ENCODE measurements at places on chromosomes 11 and 22.

- DNase-seq = no peak
Measured at GRCh38 chr11:6850526-6850925, 5.0 kb downstream of the OR10A5 start.

DNA sequence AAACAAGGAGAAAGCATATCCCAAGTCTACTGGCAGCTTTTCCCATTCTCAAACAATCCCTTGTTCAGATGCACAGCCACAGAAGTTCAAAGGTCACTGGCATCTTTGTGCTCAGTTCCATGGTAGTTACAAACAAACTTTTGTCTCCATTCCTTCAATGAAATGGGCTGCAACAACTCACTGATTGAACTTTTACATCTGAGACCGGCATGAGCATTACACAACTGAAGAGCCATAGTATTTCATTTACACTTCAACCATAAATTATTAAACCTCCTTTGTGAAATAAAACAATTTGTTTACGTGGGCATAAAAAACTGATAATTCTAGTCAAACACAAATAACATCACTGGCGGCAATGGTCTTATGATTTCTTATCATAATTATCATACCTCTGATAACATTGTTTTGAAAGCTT is 67.8 kb upstream of the ARHGAP32 start:
- DNase-seq = no peak

DNA sequence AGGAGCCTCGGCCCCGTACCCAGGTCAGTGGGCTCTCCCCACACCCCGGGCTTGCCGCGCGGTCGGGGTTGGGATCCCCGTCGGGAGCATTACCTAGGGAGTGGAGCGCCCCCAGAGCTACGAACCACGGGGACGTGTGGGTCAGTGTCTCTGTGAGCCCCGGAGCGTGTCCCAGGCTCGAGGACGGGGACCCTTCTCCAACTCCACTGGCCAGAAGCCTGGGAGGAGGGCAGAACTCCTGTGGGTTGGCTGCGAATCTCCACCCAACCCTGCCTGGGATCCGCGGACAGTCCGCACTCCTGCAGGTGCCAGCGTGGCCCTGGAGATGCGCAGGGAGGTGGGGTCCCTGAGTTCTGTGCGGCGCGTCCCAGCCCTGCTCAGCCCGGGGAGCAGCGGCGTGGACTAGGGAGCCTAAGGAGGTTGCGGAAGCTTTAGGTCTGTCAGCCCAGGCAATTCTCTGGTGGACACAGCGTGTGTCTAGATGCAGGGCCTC is 346 bp downstream of the PPFIBP2 start:
- no peak for DNase-seq

- DNase-seq = no peak
Measured at GRCh38 chr22:47051441-47052071, 289.1 kb downstream of the TBC1D22A start.

DNA sequence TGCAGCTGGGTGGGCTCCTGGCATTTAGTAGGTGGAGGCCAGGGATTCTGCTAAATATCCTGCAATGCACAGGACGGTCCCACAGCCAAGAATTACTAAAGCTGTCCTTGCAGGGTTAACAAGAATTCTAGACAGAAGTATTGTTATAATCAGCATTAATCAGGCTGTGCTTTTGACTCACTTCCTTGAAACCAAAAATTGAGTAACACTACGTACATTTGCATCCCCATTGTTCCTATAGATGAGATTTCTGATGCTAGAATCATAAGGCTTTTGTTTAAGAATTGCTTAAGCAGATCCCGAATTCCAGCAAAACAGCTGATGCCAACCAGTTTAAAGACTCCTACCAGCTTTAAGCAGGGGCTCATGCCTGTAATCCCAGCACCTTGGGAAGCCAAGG is 11.4 kb downstream of the SLC6A5 start:
- DNase-seq = no peak

GRCh38 chr11:88183233-88183632 is 8.0 kb upstream of the RAB38 start:
- DNase-seq = no peak

DNA sequence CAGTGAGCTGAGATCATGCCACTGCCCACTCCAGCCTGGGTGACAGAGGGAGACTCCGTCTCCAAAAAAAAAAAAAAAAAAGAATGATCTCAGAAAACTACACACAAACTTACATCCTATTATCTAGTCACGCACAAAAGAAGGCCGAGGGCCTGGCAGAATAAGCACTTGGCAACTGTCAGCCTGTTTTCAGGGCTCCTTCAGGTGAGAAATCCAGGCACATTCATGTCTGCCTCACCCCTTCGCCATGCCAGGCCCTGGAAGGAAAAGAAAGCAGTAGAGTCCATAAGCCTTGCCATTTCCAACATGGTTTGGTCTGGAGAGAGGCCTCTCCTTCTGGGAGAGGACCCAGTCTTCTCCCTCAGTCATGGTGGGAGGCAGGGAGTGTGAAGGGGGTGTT is 30.9 kb downstream of the C11orf58 start:
- no peak for DNase-seq

- no peak for DNase-seq
Measured at GRCh38 chr22:44591146-44591790, 93.2 kb upstream of the RTL6 start.

GRCh38 chr11:16049611-16050010 is 306.7 kb downstream of the SOX6 start:
- no peak for DNase-seq

DNA sequence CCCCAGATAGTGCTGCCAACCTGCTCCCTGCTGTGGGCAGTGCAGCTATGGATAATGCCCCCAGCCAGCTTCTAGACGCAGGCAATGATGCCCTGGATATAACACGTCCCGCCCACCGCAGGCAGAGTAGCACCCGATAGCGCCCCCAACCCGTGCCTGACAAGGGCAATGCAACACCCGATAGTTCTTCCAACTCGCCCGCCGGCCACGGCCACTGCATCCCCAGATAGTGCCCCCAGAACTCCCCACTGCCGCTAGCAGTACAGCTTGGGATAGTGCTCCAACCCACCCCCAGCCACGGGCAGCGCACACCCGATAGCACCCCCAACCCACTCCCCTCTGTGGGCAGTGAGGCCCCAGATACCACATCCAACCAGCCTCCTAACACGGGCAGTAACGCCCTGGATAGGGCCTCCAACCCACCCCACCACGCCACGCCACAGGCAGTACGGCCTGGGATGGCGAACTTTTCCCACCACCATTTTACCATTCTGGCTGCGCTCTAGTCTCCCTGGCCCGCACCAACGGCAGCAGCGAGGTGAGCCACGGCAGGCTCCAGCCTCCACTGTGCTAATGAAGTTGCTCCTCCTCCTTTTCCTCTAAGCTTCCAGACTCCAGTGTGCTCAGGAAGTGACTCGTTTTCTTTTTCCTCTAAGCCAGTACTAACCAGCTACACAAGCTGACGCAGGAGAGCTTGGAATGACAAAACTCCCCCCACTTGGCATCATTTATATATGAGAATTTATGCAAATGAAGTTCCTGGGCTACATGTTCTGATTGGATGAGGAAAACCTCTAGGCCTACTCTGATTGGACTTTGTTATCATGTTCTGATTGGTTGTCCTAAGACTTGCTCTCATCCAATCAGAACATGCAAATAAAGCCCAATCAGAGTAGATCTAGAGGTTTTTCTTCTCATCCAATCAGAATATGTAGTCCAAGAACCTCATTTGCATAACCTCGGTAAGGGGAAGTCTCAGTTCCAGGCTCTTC is 3.0 kb upstream of the RFPL3 start:
- DNase-seq = no peak

DNA sequence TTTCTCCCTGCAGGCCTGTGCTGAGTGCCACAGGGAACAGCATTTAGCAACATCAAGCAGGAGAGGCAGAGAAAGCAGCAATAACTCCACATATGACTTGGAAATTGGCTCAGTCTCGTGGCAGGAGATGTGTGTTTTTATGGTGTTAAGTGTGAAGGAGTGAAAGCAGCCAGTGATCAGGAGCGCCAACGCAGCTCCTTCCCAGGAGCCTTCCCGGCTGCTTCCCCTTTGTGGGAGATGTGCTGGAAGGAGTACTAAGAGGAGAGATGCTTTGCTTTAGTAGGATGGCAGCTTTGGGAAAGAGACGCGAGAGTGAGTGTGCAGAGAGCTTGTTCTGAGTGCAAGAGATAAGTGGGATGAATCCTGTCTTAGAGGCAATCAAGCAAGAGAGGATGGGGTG is 54.7 kb upstream of the KIRREL3 start:
- no peak for DNase-seq

DNA sequence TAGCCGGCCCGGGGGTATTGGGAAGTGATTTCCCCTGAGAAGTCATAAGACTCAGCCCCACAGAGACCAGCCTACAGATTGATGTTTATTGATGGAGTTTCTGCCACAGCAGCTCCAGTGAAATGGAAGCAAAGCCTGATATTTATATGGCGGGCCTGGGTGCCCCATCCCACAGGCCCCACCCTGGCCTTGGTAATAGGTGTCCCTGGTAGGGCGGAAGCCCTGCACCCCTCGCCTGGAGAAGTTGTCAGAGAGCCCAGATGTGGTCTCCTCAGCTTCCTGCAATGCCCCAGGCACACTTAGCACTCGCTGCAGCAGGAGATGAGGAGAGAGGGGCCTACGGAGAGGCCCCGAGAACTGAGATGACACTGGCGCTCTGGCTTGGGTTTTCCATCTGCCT is 107.4 kb downstream of the MORC2 start:
- DNase-seq = no peak

- DNase-seq = no peak
Measured at GRCh38 chr11:24356501-24356900, 140.4 kb upstream of the LUZP2 start.

GRCh38 chr11:116179401-116179800 is 593.4 kb downstream of the BUD13 start:
- no peak for DNase-seq

DNA sequence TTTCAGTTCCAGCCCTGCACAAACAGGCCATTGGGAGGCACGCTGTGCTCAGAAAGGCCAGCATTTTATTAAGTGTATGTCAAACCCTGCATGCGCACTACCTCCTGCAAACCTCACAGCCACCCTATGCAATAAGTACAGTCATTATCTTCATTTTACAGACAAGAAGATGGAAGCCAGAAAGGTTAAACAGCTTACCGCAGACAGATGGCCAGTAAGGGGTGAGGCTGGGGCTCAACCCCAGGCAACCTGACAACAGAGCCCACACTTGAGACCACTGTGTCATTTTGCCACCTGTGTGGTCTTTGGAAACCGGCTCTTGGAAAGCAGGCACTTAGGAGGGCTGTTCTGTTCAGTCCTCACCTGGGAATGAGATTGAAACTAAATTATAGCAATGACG is 142.3 kb downstream of the NXPE2 start:
- no peak for DNase-seq

GRCh38 chr22:16783930-16784354 is 41.3 kb downstream of the XKR3 start:
- DNase-seq = no peak
